ENCODE measurements at places on chromosomes 1 and 21.

GRCh38 chr1:23288671-23289070 is 55.4 kb downstream of the HNRNPR start:
- DNase-seq = no peak

GRCh38 chr1:190479050-190479397 is 1.4 kb upstream of the BRINP3 start:
- no peak for DNase-seq

GRCh38 chr1:230501849-230502248 is 75.7 kb upstream of the PGBD5 start:
- DNase-seq = no peak

- DNase-seq = no peak
These were observed 49.9 kb downstream of the BACE2 start for GRCh38 chr21:41217671-41218385.

GRCh38 chr1:190084552-190084951 is 393.1 kb downstream of the BRINP3 start:
- no peak for DNase-seq

GRCh38 chr1:183645531-183645930 is 7.6 kb downstream of the APOBEC4 start:
- no peak for DNase-seq

Measured in NK-92 treated with Interleukin-12 subunit alpha and Interleukin-12 subunit beta, amount 100 ng/mL, for 24 hours (cell line).